ENCODE measurements at places on chromosomes 7 and 10.
A peak's percentile ranks its signal among the peaks of the same experiment; 100 is the strongest.

DNA sequence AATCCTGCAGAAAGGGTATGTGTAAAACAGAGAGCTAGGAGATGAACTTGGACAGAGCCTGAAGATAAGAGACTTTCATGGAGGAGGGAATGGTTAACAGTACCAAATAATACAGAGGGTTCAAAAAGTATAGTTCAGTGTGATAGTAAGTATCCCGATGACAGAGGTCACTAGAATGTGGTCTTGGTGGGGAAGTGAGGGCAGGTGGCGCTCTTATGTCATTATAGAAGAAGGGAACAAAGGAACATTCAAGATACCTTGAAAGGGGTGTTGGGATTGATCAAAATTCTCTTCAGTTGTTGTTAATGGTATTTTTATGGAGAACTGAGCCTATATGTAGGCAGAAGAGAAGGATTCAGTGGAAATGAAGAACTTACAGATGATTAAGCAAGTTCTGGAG is 312.5 kb downstream of the SUGCT start:
- DNase-seq: no peak

DNA sequence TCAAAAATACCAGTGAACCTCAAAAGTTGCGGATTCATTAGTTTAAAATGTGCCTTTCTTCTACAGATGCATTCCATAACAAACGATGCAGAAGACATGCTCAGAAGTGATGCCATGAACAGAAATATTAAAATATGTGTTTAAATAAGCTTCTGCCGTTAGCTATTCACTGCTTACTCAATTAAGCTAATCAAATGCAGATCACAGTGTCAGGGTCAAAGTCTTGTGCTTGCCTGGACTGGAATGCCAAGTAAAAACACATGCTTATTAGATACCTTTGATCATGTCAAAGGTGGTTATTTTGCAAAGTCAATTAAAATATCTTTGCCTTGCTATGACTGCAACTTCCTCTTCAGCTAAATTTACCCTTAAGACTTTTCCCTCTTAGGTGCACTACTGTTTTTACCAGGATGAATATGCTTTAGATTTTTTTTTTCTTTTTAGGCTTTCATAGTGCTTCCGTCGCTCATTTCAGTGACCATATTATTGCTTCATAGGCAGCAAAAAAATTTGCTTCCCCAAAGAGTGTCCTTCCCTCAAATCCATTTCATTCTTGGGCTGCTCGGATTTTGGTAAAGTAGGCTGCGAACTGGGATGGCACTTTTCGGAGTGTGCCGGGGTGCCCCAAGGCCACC is 905 bp downstream of the ASB13 start:
- no peak for DNase-seq

DNA sequence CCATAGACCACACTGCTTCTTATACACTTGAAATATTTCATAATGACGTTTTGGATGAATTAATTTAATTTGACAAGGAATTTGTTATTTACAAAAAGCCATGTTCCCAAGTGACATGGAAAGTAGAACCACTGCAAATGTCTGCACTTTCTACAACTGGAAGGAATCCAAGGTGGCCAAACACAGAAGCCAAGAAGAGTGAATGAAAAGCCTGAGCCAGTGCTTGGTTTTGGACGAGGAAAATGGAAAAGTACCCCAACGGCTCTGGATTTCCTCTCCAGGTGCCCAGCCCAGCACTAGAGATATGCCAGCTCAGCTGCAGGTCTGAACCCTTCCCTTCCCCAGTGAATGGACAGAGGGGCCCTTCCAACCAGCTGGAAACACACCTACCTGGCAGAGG is 279.4 kb downstream of the TNS3 start:
- DNase-seq: no peak

DNA sequence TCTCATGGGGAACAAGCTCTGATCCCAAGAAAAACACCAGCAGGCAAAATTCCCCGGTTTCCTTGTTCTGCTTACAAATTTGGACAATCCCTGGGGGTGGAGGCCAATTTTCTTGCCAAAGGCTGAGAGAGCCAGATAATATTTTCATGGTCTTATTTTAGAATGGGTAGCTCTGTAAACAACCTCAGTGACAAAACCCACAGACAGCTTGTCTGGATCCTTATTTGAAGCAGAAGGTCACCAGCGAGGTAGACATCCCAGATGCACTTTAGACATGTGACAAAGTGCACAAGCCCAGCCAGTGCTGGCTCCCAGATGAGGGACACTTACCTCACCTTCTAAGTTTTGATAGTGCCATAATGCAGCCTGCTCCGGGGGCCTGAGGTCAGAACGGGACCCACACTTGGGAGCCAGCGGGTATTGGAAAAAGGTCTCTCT is 102.6 kb upstream of the DDC start:
- DNase-seq: no peak

DNA sequence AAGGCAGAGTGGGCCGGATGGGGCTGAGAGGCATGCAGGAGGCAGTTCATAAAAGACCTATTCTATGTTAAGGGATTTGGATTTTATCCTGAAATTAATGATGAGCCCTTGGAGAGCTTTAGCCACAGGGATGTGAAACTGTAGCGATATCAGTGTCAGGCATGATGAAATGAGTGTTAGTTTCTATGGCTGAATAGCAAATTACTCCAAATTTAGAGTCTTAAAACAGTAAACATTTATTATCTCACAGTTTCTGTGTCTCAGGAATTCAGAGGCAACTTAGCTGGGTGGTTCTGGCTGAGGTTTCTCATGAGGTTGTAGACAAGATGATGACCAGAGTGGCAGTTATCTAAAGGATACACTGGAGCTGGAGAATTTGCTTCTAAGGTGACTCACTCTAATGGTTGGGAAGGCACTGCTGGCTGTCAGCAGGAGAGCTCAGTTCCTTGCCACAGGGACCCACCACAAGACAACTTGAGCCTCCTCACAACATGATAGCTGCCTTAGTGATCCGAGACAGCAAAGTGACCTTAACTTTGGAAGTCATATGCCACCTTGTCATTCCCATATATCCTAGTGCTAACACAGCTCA is 36.7 kb upstream of the SFTPD start:
- DNase-seq: no peak

GRCh38 chr7:150323682-150324372 is 482 bp upstream of the ACTR3C start:
- no peak for DNase-seq

DNA sequence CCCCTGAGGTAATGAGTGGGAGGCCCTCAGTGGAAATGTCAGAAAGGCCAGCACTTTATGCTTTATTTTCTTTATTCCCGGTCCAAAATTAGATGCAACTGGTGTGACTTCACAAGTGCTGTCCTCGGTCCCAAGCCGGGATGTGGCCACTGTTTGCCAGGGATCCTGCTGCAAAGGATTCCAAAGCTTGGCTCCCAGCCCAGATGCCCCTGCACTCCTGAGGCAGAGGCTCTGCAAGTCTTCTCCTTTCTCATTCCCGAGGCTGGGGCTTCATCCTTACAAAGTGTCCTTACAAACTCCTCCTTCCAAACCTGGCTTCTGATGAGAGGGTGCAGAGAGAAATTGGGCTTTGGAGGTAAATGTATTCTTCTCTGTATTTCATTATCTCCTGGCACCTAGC is 544.3 kb upstream of the DPP6 start:
- no peak for DNase-seq

DNA sequence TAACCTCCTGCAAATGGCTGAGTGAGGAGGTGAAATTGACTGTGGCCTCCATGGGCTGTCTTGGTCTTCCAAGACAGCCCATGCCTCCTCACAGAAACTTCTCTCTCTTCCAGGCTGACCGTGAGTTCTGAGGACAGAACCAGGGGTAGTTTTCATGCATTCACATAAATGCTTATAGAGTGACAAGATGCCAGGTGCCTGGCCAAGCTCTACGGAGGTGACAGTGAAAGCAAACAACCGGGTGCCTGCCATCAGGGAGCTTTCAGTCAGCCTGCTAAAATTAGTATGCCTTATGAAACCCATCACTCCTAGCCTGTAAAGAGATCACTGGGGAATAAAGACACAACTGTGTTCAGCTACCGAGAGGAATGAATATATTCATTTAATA is 919 bp upstream of the RHOBTB1 start:
- DNase-seq: no peak

GRCh38 chr7:147990942-147991341 is 599.6 kb upstream of the C7orf33 start:
- no peak for DNase-seq

GRCh38 chr7:81886211-81886764 is 116.4 kb upstream of the HGF start:
- no peak for DNase-seq

- no peak for DNase-seq
These were observed 1.2 kb downstream of the MACROH2A2 start for GRCh38 chr10:70053841-70054288.

DNA sequence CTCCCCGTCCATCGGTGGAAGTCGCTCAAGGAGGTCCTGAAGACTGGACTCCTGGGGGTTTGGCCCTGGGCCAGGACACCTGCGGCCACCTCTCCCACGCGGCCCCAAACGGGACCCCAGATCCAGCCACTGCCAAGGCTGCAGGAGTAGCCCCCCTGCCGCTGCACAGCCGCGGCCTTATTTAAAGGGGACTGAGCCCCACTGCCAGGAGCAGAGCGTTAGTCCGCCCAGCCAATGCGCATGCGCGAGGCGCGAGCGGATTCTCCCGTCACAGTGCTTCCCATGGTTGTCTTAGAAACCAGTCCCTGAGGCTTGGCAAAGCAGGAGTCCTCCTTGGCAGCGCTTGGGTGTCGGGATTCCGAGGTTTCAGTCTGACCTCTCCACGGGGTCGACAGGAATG is 320.0 kb downstream of the ZNF716 start:
- no peak for DNase-seq

DNA sequence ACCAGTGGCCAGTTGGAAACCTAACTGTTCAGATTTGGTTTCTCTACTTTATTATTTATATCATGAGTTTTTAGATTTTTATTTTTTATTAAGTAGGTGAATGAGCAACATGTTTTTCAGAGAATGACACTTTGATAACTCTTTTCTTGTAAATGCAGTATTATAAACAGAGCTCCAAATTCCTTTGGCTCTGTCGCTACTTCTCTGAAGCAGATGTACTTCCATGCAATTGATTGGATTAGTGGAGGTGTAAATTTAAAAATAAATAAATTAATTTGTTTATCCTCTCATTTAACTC is 34.3 kb upstream of the ICA1 start:
- DNase-seq: no peak

GRCh38 chr10:86952106-86952505 is 5.3 kb downstream of the MMRN2 start:
- no peak for DNase-seq

GRCh38 chr10:130905386-130905785 is 406.1 kb downstream of the TCERG1L start:
- no peak for DNase-seq

DNA sequence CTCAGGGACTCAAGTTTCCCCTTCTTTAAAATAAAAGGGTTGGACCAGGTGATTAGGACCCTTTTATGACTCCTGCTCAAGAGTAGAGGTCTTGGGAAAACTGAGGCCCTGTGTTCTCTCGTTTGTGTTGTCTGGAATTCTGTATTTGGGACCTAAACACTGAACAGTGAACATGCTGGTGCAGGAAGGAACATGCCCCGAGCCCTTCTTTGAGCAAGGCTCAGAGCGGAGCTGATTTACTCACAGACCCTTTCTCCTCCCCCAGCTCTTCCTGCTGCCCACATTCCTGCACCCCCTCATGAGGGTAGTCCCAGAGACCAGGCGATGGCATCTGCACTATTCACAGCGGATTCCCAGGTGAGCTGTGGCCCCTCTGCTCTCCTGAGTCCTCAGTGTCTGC is 14.2 kb downstream of the ZKSCAN1 start:
- DNase-seq: no peak

GRCh38 chr10:70101668-70102067 is 31.0 kb downstream of the AIFM2 start:
- no peak for DNase-seq

DNA sequence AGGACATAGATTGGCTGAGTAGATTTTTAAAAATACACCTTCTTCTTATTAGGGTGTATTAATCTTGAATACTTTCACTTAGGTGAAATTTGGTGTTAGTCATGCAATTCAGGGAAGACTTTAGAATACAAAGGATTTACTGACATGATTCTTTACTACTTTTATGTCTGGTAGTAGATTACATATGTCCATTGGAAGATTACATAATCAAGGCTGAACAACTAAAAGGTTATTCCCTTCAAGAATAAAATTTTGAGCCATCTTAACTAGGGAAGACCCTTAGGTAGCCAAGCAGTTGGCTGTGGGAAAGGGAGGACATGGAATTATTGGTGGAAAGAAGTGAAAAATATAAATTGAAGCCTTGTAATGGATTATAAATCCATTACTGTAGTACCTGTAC is 165.0 kb downstream of the ITGB1 start:
- no peak for DNase-seq

- no peak for DNase-seq
These were observed 4.1 kb downstream of the GET4 start for GRCh38 chr7:880450-880849.

GRCh38 chr10:26931223-26931622 is 70.5 kb upstream of the ABI1 start:
- DNase-seq: peak; percentile 4

DNA sequence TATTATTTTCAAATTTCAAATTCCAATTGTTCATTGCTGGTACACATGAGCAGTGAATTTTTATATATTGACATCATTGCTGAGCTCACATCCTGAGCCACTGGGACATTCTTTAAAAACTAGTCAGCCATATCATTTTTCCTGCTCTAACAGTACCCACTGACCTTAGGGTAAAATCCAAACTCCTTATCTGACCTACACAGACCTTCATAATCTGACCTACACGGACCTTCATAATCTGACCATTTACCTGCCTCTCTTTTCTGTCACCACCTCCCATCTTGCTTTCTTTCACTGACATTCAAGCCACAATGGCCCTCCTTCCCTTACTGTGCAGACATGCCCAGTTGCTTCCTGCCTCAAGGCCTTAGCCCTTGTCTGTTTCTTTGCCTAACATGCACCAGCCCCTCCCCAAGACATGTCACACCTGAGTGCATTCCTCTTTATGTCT is 16.1 kb upstream of the CUZD1 start:
- DNase-seq: no peak

- no peak for DNase-seq
These were observed 148.8 kb downstream of the HIBADH start for GRCh38 chr7:27513885-27514284.

DNA sequence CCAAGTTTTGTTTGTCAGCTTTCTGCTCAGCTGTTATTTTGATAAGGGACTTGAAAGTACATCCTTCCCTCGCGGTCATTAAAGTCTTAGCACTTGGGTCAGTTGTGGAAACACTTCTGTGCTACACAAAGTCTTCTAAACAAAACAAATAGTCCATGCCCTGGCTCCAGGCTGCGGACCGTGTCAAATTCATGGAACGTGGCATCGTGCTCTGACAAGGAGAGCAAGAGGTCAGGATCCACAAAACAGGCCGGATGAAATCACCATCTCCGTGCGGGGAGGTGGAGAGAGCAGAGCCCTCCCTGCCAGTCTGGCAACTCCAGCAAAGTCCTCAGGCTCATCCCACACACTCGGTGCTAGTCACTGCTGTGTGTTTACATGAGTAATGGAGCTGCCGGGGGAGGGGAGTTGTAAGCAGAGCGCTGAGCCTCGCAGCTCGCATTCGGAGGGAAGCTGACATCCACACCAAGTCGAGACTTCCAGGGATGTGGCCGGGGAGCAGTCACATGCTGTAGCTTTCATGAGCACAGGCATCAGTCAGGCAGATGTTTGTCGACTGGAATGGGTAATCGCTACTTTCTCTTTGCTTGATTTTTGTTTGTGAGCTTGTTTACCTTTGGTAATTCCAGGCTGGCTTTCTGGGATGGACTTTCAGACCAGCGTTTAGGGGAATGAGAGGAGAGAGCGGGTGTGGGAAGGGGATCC is 147.6 kb downstream of the ARID5B start:
- DNase-seq: no peak

Measured in CMK (cell line).